ENCODE measurements at places on chromosomes 6 and 20. TPM values are rescaled to one million over a fixed set of nuclear protein-coding genes. Genes with fewer than 3 reads are reported as not detected.

Gene DEFB118
- polyA plus RNA-seq, result not detected

Gene LAMA2
- polyA plus RNA-seq, result 0.05 TPM

Gene HLA-DPA1
- polyA plus RNA-seq, result 2,568 TPM

Gene LINC00237
- not detected for polyA plus RNA-seq

Gene MYLK4
- polyA plus RNA-seq, result 0.08 TPM

Gene NOX3
- not detected for polyA plus RNA-seq

Gene HLA-DMB
- 771 TPM for polyA plus RNA-seq

Gene SLC2A10
- polyA plus RNA-seq, result not detected

Gene EYS
- polyA plus RNA-seq, result 0.04 TPM

Gene DLK2
- polyA plus RNA-seq, result not detected

Gene NHLRC1
- 0.40 TPM for polyA plus RNA-seq

Gene PRR18
- polyA plus RNA-seq, result not detected

Gene C6orf52
- 1.1 TPM for polyA plus RNA-seq

Gene TNFRSF6B
- not detected for polyA plus RNA-seq

Gene MYBL2
- polyA plus RNA-seq, result 4.6 TPM

Gene TAAR2
- not detected for polyA plus RNA-seq

Gene PBOV1
- not detected for polyA plus RNA-seq

Gene RHAG
- not detected for polyA plus RNA-seq

Gene SLC16A10
- polyA plus RNA-seq, result 1.2 TPM

Gene WFDC13
- polyA plus RNA-seq, result not detected

Gene PLEKHG1
- 40.2 TPM for polyA plus RNA-seq

Gene TULP1
- not detected for polyA plus RNA-seq

Gene IL17A
- polyA plus RNA-seq, result not detected

Gene CDKAL1
- 29.2 TPM for polyA plus RNA-seq

Gene NKX2-4
- not detected for polyA plus RNA-seq

Gene BAG2
- 4.5 TPM for polyA plus RNA-seq

Gene HUS1B
- 2.2 TPM for polyA plus RNA-seq

Gene ADGRF5
- not detected for polyA plus RNA-seq

Gene TGM3
- not detected for polyA plus RNA-seq

Gene RIPOR3
- polyA plus RNA-seq, result 3.3 TPM

Gene HLA-DQA1
- 377 TPM for polyA plus RNA-seq

Gene BANF2
- not detected for polyA plus RNA-seq

Gene XKR7
- not detected for polyA plus RNA-seq

Measured in IgD-negative memory B cell (primary cell).